ENCODE measurements at places on chromosomes 6 and 20.

- DNase-seq, result no peak
Measured at GRCh38 chr6:169320013-169320412, 66.4 kb upstream of the THBS2 start.

GRCh38 chr20:4894409-4894808 lies 106.9 kb downstream of the SLC23A2 start:
- DNase-seq, result no peak

GRCh38 chr6:87637106-87637505 lies 47.2 kb downstream of the ORC3 start:
- no peak for DNase-seq

- no peak for DNase-seq
Measured at GRCh38 chr6:11427091-11427722, 110.3 kb upstream of the TMEM170B start.

GRCh38 chr6:51753635-51754034 lies 333.8 kb downstream of the PKHD1 start:
- no peak for DNase-seq

DNA sequence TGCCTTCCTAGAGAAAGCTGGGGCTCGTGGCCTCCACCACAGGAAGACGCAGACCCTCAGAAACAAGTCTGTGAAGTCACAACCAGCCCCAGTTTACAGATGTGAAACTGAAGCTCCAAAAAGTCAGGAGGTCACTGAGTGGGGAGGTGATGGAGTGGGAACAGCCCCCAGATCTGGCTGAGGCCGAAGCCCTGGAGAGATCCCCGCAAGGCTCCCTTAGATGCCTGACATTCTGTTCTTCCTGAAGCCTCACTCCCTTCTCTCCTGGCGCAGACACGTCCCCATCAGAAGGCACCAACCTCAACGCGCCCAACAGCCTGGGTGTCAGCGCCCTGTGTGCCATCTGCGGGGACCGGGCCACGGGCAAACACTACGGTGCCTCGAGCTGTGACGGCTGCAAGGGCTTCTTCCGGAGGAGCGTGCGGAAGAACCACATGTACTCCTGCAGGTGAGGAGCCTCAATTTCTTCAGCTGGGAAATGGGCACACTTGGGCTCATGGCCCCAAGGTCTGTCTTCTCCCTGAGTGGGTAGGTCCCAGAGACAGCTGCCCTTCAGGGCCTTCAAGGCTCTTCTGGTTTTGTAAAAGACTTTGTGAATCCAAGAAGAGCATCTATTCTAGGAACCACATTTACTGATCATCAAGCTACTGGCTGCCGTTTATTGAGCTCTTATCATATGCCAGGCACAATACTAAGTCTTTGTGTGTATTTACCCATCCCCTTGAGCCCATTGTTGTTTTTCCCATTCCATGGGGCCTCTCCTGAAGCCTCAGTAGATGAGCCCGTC lies 50.5 kb downstream of the HNF4A start:
- DNase-seq, result no peak

DNA sequence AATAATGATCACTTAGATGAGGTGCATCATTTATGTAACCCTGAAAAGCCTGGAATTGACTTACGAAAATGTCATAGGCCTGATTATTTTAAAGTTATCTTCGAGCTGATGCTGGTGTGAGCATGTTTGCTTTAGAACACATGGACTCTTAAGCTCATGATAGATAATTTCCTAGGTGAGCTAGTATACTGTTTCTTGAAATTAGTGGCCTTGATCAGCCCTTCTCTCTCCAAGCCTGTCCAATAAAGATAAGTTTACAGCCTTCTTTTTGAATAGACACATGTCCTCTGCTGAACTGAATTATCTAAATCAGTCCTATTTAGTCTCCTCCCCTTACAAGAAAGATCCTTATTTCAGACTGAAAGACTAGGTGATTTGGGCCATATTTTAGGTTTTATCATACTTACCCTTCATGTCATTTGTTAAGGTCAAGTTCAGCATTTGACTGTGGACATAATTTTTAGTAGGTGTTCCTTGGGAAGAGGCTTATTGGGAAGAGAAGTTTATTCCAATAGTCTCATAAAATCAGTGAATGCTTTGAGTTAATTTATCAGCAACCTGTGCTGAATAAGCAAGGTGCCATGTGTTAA lies 15.3 kb downstream of the FOXO3 start:
- DNase-seq, result no peak

- no peak for DNase-seq
Measured at GRCh38 chr20:63886054-63886419, 8.9 kb upstream of the DNAJC5 start.

GRCh38 chr6:7674291-7674690 lies 51.6 kb upstream of the BMP6 start:
- no peak for DNase-seq

- no peak for DNase-seq
Measured at GRCh38 chr6:144723431-144723830, 438.3 kb downstream of the UTRN start.

GRCh38 chr20:40331807-40332560 lies 357.1 kb downstream of the MAFB start:
- no peak for DNase-seq

- DNase-seq, result no peak
Measured at GRCh38 chr20:20321134-20321533, 46.8 kb upstream of the INSM1 start.

DNA sequence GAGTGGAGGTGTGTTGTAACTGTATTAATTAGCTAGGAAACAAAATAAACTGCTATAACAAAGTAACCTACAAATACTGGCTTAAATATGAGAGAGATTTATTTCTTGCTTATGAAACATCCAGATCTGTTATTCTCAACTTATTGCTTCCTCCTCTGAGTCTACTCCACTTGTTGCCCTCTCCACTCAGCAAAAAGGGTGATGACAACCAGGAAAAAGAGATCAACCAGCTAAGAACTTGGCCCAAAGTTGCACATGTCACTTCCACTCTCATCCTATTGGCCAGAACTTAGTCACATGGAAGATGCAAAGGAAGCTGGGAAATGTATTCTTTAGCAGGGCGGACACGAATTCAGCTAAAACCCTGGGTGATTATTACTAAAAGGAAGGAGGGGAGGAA lies 5.2 kb upstream of the TP53RK start:
- no peak for DNase-seq

DNA sequence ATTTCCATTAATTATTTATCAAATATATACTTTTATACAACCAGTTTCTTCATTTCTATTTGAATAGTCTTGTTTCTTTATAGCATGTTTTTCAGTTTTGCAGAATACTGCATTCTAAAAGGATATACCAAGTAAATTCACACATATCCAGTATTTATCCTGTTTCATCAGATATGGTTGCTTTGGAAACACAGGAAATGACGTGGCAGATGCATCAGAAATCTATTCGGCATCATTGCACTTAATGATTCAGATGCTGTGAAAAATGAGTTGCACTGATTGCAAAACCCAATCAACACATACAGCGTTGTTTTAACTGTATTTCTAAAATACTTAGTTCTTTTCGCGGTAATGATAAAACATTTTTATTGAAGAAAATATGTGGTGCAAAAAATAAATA lies 594.9 kb downstream of the CDH26 start:
- no peak for DNase-seq

DNA sequence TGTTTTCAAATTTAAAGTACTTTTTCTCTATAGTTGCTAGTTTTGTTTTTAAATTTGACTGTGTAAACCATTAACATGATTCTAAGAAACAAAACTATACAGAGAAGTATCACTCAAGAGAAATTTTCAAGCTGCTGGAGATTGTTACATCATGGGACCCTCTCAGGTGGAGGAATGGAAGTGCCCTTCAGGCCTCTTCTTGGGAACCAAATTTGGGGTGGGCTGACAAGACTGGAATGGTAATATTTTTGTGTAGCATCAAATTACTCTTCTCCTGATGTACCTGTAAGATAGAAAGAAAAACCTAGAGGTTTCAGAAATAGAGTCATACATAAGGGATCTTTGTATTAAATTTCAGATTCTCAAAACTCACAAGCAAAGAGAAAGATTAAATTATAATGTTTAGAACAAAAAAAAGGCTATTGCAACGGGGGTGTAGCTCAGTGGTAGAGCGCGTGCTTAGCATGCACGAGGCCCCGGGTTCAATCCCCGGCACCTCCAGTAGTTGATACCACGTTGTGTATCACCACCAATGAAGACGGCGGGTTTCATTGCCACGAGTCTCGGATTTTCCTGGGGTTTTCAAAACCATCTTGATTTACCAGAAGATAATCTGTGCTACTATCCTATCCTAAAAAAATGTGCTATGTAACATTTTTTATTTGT lies 193.7 kb downstream of the GPX5 start:
- DNase-seq, result no peak

GRCh38 chr20:47785854-47786764 lies 828 bp upstream of the SULF2 start:
- DNase-seq, result peak; percentile 40

DNA sequence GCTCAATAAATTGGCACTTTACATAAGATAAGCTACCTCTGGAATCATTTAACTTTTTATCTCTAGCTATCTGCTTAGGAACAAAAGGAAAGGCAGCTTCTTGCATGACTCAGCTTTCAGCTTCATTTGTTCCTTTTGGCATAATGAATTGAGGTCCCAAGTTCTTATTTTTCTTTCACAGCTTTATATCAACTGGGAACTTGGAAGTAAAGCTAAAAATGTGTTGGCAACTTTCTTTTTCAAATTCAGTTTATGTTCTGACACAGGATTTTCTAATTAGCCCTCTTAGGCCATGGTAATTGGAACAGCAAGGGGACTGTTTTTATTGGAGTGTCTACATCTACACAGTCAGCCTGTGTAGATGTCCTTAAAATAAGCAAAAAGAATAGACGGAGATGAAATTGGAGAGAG lies 55.2 kb upstream of the MRAP2 start:
- DNase-seq, result no peak

DNA sequence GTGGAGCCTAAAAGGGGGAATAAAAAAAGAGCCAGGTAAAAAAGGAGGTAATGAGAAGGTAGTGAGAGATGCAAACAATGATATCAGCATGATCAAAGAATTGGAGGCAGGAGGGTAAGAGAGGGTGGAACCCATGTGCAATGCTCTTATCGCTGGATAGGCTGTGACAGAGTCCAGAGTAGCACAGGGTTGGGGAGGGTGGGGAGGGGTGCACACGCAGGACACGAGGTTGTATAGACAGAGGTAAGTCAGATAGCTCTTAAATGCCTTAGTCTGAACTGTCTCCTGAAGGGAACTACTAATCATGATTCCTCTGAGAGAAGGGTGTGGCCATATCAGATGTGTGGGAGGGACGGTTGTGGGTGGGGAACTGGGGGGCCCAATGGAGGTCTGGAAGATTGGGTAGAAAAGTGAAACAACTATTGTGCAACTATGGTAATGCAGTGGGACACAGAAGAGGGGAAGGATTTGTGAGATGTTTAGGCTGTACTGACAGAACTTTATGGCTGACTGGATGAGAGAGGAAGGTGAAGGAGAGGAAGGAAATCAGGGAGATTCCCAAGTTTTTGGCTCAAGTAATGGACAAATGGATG lies 354.8 kb downstream of the BTBD9 start:
- DNase-seq, result no peak

DNA sequence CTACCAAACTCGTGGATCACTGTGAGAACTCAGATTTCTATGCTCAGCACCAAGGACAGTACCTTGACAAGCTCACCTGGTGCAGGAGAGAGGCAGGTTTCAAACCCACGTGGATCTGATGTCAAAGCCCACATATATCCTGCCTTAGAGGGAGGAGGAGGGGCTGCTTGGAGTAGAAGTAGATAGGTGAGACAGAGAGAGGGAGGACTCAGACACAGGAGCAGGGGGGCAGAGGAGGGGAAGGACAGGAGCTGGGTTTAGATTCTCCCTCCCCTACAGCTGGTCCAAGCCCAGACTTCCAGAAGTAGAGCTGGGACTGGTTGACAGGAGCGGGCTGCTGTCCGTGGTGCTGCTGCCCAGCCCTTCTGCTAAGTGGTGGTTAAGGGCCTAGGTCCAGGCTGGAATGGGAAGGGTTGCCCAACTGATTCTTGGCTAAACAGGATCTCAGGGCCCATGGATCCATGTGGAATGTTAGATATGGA lies 77.5 kb downstream of the CDH22 start:
- DNase-seq, result no peak
